ENCODE measurements at places on chromosomes 11 and 22.
A peak's percentile ranks its signal among the peaks of the same experiment; 100 is the strongest.

DNA sequence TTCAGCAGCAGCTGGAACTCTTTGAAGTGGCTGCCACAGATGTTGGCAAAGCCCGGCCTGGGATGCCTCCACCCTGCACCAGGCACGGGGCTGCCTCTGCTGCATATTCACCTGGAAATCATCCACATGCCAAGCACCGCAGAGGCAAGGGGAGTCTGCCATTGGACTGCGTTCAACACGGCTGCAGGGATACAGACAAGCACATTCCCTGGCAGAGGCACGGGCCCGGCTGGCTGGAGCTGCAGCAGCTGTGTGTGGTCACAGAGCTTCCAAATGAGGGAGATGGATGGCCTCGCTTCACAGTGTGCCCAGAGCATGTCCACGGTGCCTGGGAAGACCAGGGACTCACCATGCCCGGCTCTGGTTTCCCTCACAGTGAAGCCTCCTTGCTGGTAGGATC, 1378.9 kb downstream of the TBC1D22A start:
- no peak for DNase-seq

- DNase-seq: no peak
These were observed 96.5 kb downstream of the GALNT18 start for GRCh38 chr11:11525283-11525682.

DNA sequence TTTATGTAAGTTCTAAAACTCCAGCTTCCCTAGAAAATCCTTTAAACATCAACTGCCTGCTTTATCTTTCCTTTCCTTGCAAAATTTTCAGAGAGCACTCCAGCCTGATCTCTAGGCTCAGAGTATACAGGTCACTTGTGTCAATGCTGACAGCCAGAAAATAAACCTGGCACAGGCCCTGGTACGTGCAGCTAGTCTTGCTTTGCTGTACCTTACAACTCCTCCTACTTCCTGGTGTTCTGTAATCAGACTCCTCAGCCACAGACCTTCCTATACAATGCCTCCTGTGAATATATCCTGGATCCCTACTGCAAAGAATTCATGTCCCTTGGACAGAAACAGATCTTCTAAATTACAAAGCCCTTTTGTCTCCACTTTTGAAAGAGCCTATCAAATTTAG, 24.2 kb upstream of the TMEM123 start:
- no peak for DNase-seq

DNA sequence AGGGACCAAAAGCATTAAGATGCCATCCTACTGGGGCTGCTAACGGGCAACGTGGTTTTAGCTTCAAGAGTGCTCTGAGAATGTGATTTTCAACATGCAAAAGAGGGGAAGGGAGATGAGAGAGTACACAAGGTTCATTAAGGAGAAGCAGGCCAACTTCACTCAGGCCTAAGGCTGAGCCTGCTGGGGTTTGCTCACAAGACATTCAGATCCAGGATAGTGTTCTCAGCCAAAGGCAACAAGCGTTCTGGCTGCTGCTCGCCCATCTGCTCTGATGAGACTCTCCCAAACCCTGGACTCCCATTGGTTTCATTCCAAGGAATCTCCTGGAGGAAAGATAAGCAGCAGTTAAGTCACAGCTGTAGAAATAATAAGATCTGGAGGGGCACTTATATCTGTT, 23.6 kb upstream of the UPB1 start:
- DNase-seq: no peak

DNA sequence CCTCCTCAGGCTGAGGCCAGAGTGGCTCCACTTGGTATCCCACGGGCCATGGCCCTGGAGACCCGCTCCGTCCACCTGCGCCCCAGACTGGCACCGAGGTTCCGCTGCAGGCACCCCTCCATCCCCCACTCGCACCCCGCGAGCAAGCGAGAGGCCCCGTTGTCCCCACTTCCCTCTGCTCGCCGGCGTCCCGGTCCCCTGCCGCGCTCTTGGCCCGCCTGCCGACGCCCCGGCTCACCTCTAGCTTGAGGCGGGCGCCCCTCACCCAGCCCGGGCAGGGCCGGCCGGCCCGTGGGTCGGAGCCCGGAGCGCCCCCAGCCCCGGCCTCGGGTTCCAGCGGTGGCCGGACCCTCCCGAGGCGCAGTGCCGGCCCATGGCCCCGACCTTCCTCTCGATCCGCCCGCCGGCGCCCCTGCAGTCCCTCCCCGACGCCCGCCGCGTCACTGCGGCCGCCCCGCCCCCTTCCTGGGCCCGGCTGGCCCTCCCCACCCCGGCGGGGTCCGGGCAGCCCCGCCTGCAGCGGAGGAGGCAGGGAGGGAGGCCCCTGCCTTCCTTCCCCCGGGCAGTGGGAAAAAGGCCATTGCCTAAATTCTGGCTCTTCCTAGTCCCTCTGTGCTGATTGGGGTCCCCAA, at the start of gene PITPNM1:
Gene PITPNM1 (minus strand): TSS at position 414 of the 632 bp plus-strand sequence. CDS start 1,183 bp downstream, outside the sequence.
- DNase-seq: no peak

- DNase-seq: no peak
These were observed 23.5 kb downstream of the IRAG1 start for GRCh38 chr11:10670099-10670498.

- no peak for DNase-seq
These were observed 2.3 kb downstream of the SHANK3 start for GRCh38 chr22:50674606-50675552.

DNA sequence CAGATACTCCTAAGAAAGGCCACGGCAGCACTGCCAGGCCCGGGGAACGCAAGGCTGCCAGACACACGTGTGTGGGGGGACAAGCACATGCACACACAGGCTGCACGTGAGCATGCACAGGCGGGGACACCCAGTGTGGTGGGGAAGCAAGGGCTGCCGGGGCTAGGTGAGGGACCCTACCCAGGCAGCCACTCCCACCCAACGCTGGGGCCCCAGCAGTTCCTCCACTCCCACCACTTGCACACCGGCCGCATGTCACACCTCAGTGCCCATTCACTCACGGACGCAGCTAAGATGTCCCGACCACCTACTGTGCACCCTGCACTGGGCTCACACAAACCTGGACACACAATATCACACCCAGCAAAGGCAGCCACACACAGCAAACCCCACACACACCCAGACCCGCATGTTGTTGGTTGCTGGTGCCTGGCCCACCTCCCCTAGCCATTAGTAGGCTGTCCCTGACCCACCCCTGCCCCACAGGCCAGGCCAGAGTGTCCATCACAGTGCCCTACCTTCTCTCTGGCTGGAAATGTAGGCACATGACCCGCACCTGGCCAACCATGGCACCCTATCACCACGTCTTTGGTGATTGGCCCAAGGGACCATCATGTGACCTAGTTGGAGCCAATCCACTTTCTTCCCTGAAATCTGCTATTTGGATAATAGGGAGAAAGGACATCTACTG, 8.8 kb downstream of the SSTR3 start:
- DNase-seq: no peak

GRCh38 chr11:79229047-79229446, 211.8 kb downstream of the TENM4 start:
- DNase-seq: no peak

GRCh38 chr11:76782531-76783293, 444 bp upstream of the TSKU start:
- peak; percentile 94 for DNase-seq

DNA sequence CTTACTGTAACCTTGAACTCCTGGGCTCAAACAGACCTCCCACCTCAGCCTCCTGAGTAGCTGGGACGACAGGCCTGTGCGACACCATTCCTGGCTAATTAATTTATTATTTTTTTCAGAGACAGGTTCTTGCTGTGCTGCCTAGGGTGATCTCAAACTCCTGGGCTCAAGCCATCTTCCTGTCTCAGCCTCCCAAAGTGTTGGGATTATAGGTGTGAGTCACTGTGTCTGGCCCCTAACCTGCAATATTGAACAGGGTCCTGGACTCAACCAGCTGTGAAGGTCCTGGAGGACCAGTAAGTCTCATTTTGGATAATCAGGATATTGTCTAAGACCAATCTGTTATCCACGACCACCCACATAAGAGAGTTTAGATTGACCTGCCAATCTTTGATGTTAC, 15.2 kb downstream of the CCDC134 start:
- DNase-seq: no peak

GRCh38 chr22:49502126-49502826, 325.4 kb downstream of the BRD1 start:
- no peak for DNase-seq

DNA sequence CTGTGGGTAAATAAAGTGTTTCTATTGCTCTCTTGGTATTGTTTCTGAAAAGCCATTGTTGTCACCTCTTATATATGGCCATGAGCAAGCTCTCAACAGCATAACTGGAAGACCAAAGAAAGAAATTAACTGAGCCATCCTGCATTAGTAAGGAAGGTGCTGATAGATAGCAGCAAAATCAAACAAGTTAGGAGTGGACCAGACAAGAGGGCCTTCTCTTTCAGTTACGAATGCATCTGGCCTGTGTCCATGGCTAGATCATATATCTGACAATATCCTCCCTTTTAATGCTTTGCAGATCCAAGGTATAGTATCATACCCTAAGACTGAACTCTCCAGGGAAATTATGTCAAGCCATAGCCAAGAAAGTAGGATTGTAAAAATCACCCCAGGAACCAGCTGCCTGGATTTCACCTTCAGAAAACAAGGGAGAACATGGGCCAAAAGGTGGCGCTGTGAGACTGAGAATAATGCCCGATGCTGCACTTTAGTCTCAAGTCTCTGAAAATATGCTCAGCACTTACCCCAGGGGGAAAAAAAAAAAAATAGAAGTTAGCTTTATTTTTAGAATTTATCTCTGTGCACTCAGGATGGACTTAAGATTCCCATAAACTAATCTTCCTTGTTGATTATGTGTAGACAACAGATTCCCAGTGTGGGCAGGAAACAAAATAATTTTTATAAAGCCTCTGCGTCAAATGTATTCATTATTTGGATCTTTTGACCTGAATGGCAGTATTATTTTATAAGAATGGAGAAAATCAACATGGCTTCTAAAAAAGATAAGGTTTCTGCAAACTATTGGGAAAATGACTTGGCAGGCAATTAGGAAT, 415.1 kb downstream of the ETS1 start:
- peak; percentile 66 for DNase-seq

GRCh38 chr11:112315057-112315720, 54.5 kb upstream of the PLET1 start:
- no peak for DNase-seq

GRCh38 chr11:95702526-95702925, 87.1 kb downstream of the FAM76B start:
- DNase-seq: peak; percentile 79

- no peak for DNase-seq
These were observed 73.2 kb downstream of the GGTLC2 start for GRCh38 chr22:22717664-22718063.

- DNase-seq: peak; percentile 64
These were observed 383.7 kb downstream of the TMEM135 start for GRCh38 chr11:87421422-87421821.

DNA sequence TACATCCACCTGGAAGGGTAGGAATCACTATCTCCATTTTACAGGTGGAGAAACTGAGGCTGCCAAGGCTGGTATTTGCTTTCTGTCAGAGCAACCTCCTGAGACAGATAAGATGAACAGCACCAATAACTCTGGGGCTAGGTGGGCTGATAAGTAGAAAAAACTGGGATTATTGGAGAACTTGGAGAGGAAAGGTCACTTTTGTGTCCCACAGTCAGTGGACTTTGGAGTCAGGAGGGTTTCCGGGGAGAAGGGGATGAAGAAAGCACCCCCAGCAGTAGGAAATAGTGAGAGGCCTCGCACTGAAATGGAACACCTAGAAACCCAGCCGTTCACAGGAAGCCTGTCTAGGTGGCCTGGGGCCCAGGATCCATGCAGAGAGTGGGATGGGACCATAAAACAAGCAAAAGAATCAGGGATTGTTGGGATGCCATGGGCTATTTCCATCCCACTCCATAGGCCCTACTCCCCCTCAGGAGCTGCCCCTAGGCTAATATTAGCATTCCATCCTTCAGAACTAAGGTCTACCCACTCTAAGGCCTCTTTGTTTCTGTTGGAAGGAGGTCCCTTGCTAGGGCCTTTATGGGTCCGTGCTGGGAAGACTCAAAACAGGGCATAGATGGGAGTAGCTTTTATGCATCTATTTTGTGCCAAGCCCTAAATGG, 31.0 kb upstream of the FCHSD2 start:
- DNase-seq: no peak

DNA sequence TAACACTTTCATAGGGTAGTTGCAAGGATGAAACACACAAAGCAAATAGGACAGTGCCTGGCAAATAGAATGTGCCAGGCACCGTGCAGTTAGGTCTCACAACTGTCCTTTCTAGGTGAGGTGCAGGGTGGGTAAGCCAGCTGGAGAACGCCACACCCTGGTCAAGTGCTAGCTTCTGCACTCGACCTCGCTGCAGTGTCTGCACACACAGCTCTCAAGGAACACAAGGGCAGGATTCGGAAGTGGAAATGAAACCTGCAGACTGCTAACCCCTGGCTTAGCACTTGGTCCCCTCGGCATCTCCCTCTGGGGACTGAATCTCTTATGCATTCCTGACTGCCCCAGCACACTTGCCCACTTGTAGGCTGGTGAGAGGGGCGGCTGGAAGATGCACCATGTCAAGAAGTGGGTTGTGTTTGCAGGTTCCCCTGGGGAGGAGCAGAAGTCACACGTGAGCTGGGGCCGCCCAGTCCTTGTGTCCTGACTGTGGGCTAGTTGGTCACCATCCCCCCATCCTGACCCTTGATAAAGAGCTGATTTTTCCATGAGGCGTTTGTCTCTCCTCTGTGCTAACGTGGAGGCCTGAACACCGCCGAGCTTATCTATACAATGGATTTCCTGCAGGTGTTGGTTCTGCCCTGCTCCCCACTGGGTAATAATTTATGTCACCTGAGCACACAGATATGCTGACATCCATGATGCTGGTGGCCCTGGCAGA, 89.0 kb downstream of the MICAL2 start:
- DNase-seq: no peak

DNA sequence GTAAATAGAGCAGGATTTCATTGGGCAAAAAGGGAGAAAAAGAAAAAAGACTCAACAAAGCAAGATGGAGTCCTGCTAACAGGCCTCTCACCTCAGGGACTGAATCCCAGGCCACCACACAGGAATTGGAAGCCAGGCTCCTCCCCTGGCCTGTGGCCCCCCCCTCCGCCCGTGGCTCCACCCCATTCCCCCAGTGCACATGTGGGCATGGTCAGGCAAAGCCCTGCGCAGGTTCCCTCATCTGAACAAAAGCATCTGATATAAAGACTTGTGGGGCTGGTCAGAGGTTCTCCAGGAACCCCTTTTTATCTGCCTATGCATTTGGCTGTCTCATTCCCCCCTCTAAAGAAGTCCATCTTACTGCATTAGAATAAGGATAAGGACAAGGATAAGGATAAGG, 46.0 kb upstream of the PAK1 start:
- no peak for DNase-seq

DNA sequence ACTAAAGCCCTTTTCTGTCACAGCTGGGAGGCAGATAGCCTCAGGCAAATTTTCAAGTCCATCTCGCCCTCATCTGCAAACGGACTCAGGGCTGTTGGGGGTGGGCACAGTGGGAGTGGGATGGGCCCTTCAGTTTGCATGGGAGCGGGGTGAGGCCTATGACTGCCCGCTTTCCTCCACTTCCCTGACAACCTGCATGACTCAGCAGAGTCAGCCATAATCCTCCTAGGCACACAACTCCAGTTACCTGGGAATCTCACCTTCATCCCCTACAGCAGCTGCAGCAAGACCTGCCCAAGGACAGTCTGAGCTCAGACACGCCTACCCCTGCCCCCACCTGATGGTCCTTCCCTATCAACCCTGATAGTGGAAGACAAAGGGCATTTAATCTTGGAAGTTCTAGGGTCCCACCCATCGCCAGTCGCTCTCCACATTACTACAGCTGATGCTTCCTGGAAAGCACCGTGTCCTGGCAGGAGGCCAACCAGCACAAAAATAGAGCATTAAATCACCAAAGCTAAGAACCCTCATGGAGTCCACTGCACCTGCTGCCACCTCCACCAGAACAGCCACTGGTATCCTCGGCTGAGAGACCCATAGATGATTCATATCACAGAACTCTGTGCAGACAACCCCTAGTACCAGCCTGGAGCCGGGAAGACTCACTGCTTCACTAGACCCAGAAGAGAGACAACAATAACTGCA, 319.3 kb downstream of the DCDC1 start:
- no peak for DNase-seq

All from AG09319 (cell line).